Epithelial cell of esophagus (primary cell): ENCODE measurements at places on chromosomes 3 and 15.

GRCh38 chr15:57485869-57486268, 105.8 kb upstream of the MYZAP start:
- DNase-seq, result peak; percentile 96

DNA sequence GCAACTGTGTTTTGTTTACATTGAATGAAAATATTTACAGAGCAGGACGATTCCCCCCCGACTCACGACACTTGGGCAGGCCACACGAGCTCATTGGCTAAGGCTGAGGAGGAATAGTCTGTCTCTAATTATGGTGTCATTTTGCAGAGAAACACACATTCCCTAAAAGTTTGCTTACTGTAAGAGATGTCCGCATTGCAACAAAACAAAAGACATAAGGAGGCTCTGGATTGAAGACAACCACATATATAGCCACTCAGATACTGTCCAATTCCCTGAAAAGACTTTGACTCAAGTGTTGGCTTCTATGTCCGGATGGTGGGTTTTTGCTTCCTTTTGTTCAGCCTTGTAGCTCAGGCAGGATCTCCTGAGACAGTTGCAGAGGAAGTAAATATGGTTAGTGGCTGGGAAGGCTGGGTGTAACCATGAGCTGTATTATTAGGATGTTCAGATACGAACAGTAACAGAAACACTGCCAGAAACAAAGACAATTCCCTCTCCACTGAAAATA, 170.4 kb downstream of the KLHL25 start:
- DNase-seq, result no peak

- no peak for DNase-seq
Measured at GRCh38 chr3:127978636-127979035, 63.6 kb downstream of the KBTBD12 start.

DNA sequence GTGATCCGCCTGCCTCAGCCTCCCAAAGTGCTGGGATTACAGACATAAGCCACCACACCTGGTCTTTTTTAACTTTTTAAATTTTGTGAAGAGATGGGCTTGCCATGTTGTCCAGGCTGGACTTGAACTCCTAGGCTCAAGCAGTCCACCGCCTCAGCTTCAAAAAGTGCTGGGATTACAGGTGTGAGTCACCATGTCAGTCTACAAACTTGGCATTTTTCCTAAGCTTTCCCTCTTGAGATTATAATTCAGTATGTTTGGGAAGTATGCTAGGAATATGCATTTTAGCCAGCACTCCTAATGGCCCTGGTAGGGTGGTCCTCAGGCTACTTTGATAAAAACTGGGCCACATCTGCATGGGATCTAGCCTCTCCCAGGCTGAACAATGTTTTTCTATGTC, 4.4 kb downstream of the WDR73 start:
- DNase-seq, result no peak

DNA sequence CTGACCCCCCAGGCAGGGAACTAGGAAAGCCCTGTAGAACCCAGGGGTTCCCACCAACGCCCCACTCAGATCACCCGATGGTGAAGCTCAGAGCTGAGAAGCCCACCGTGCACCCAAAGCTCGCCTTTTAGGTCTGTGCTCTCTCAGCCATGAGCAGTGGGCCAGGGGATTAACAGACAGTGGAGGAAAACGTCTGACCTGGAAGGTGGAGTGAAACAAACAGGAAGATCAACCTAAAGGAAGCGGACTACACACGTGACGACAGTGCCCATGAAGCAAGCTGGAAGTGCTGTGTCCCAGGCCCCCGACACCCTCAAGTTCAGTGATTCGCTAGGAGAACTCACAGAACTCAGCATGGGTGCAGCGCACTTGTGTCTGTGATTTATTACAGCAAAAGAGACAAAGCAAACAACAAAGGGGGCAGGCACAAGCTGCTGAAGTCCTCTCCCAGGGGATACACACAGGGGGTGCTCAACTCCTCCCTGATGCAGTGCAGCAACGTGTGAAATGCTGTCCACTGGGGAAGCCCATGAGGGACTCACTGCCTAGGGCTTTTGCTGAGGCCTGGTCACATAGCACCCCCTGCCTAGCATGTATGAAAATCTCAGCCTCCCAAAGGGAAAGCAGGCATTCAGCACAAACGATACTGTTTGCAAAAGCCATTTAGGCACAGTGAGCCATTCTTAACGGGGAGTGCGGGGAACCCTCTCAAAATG, 43.5 kb downstream of the CFAP92 start:
- peak; percentile 37 for DNase-seq

DNA sequence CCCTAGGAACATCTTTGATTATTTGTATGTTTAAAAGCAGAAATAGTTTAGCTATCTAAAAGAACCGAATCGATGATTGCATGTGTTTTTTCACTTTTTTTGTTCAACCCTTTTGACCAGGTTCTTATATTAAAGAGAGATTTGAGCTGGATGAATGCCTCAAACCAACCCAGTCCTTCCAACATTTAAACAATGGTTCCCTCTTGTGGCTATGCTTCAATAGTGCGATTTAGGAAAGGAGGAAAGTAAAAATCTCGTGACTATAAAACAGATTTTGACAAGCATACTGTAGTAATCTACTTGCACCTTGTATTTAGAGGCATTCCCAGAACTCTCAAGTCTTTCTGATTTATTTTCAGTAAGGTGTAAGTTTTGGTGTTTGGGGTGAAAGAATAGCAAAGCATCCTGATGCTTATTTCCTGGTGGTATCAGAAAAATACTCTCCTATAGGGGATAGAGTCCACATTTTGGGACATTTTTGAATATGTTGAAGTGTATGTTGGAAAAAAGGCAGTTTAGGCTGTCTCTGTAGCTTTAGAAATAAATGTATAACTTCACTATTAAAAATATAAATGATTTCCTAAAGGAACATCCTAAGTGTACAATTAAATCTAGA, 159.6 kb upstream of the KCNH8 start:
- DNase-seq, result peak; percentile 36

DNA sequence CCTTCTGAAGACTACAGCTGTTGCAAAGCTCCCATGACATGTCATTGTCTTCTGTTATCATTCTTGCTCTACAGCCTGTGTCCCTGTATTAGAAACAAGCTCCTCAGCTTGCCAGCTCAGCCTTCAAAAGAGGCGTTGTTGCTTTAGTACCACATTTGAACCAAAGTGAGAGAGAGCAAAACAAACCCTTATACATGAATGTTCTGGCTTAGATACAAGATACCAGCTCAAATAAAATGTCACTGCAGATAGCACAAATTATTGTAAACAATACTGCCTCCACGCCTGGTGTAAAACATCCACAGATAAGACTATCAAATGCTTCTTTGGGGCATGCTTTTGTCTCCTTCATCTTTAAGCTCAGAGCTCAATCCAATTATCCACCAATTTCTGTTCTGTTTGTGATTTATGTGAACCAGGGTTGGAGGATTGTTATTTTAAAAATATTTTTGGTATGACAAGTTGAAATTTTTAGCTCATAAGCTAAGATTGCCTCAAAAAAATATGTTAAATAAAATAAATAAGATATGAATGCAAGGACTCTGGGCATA, 403.6 kb upstream of the CDIN1 start:
- DNase-seq, result no peak

GRCh38 chr3:27216955-27217552, 152.1 kb downstream of the NEK10 start:
- peak; percentile 63 for DNase-seq

GRCh38 chr3:61682671-61683548, 121.5 kb downstream of the PTPRG start:
- DNase-seq, result peak; percentile 83

- DNase-seq, result no peak
Measured at GRCh38 chr3:141792495-141792894, 29.3 kb downstream of the GRK7 start.

- no peak for DNase-seq
Measured at GRCh38 chr3:188789251-188789650, 382.5 kb upstream of the TPRG1 start.

- no peak for DNase-seq
Measured at GRCh38 chr3:187708696-187709095, 6.3 kb upstream of the RTP2 start.

DNA sequence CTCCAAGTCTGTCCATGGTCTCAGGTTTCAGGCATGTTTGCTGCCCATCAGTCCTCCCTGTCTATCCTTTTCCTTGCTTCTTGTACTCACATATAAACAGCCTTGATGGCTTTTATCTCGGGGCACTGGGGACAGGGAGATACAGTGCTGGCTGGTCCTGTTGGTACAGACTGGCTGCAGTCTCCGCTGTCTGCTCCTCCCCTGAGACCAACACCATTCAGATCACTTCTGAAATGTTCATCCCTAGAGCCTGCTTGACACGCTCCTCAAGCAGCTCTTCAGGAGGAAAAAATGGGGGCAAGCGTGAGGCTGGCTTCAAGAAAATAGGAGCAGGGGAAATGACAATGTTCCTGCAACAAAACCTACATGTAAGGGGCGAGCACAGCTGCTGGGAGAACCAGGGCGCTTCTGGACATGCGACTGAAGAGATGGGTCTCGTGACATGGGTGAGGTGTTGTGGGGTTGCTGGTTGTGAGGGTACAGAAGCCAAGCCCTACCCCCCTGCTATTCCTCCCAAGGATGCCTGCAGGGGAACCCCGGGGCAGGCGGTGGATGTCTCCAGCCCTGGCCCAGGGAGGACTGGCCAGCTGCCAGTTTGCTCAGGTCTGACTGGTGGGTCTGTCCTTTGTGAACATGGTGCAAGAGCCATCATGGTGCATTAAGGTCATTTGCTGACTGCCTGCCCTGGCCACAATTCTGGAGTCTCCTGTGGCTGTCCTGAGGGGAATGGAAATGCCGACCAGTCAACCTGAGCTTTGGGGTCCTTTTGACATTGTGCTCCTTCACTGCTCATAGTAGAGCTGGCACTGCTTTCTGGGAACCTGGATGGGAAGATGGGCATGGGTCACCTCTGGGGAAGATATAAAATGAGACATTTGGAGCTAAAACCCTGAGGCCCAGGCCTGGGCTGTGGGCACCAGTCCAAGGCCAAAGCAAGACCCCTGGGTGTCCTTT, 40.1 kb downstream of the KY start:
- no peak for DNase-seq

DNA sequence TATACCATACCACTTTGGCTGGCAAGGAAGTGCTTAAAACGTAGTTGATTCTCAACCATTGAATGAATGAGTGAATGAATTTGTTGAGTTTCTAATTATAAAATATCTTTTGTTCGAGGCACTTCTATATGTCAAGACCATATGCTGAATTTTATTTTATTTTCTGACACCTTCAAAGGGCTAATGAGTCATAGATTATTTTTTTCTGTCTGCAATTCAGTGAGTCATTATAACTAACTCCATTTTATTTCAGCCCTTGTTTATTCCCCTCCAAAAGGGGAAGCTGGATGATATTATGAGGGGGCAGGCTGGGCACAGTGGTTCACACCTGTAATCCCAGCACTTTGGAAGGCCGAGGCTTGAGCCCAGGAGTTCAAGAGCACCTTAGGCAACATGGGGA, 142.4 kb downstream of the P2RY1 start:
- DNase-seq, result peak; percentile 48

- DNase-seq, result peak; percentile 11
Measured at GRCh38 chr15:96306321-96306720, 24.2 kb upstream of the NR2F2 start.

GRCh38 chr15:69576035-69576526, 123.5 kb downstream of the RPLP1 start:
- peak; percentile 47 for DNase-seq

DNA sequence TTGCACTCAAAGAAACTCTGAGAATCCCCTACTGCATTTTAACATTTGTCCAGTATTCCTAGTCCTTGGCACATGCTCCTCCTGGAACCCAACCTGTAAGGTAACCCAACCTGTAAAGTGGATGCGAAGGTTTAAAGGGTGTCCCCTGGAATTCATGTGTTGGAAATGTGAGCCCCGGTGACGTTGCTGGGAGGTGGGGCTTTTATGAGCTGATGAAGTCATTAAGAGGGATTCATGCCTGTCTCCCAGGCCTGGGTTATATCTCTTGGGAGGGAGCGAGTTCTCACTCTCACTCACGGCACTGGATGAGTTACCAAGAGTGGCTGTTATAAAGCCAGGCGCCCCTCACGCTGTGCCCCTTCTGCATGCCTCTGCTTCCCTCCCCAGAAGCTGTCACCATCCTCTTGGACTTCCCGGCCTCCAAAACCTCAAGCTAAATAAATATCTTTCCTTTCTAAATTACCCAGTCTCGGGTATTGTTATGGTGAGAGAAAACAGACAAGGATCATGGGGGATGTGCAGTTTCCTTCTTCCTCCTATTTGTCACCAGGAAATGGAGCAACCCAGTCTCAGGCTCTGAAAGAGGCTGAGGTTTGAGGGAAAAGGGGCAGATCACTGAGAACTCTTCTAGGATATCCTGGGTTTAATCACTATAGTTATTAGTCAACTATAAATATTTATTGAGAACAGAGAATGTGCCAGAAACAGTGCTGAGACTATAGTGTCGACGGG, 7.6 kb downstream of the XXYLT1 start:
- peak; percentile 37 for DNase-seq

- no peak for DNase-seq
Measured at GRCh38 chr15:89462198-89462912, 34.0 kb downstream of the RHCG start.
